ENCODE measurements at places on chromosomes 5 and 9. TPM values are rescaled to one million over a fixed set of nuclear protein-coding genes. Genes with fewer than 3 reads are reported as not detected.

DNA sequence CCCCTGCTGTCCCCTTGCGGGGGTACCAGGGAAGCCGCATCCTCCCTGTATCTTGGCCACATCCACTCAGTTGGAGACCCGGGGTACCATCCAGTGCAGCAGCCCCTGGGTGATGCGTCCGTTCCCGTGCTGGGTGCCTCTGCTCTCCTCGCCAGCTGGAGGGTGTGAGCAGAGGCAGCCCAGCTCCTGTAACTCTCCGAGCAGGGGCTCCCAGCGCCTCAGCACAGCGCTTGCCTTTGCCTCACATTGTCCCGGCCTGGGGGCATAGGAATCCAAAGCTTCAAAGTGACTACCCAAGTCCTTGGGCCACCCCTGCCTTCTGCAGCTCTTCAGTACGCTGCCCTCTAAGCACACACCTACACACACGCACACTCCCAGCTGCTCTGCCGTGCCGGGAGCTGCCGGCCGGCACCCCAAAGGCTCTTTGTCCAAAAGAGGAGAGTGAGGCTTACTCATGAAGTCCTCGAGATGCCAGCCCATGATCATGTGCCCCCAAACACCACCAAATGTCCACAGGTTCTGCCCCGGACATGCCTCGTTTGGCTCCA, 733 bp downstream of the ANGPTL2 start:
- no peaks in the 10 kb centered on the region for H3K36me3 ChIP-seq
- peaks cover 30% of the 10 kb centered on the region for H3K4me1 ChIP-seq
- peak overlapping the region; percentile 74 for H3K27ac ChIP-seq
- H3K27me3 ChIP-seq = no peaks in the 10 kb centered on the region
- DNase-seq = peak; percentile 41

DNA sequence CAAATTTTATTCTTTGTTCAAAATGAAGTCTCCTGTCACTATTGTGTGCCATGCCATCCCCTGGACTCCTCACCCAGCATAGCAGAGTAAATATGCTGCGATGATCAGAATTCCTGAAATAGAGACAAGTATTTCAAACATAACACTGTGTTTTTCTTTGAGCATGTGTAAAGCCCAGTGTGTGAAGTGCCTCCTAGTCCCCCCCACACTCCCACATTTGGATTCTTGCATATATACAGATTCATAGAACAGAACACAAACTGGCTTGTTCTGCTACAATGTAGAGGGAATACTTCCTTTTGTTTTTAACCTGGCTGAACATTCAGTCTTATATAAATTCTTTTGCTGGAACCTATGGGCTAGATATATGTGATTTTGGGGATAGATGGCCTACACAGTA, 84.9 kb downstream of the NUDT12 start:
- no peak overlapping the region for H3K27ac ChIP-seq
- H3K4me1 ChIP-seq = no peaks in the 10 kb centered on the region
- H3K4me3 ChIP-seq = no peak overlapping the region
- H3K36me3 ChIP-seq = no peaks in the 10 kb centered on the region
- H3K27me3 ChIP-seq = no peaks in the 10 kb centered on the region
- no peak for DNase-seq

- H3K27me3 ChIP-seq = no peaks in the 10 kb centered on the region
- no peaks in the 10 kb centered on the region for H3K4me1 ChIP-seq
- no peak overlapping the region for H3K27ac ChIP-seq
- no peak overlapping the region for H3K4me3 ChIP-seq
- H3K36me3 ChIP-seq = no peaks in the 10 kb centered on the region
Observed at GRCh38 chr5:143062379-143062778, 292.2 kb downstream of the ARHGAP26 start.

DNA sequence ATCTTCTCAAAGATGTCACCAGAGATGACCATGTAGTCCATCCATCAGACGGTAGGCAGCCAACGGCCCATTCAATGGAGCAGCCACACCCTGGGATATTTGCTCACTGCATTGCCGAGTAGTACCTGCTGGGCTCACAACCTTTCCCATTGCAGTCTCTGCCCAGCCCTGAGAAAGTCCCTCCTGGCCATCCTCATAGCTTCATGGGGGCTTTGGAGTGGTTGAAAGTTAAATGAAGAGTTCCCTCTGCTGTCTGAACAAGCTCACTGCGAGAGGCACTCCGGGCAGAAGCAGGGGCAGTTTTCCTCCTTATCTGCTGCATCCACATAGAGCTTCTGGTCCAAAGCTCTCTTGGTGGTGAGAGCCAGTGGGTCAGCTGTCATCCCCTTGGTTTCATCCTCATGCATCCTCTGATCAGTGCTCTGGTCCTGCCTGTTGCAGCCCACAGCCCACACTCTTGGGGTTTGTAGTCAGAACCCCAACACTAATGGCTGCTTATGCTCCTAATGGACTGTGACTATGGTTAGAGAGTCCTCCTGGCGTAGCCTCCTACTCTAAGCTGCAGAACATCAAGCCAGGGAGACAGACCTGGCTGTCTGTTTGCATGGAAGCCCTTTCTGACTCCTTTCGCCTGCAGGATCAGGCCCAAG, 23.3 kb downstream of the TNFSF8 start:
- no peaks in the 10 kb centered on the region for H3K36me3 ChIP-seq
- H3K4me3 ChIP-seq = no peak overlapping the region
- no peaks in the 10 kb centered on the region for H3K27me3 ChIP-seq

DNA sequence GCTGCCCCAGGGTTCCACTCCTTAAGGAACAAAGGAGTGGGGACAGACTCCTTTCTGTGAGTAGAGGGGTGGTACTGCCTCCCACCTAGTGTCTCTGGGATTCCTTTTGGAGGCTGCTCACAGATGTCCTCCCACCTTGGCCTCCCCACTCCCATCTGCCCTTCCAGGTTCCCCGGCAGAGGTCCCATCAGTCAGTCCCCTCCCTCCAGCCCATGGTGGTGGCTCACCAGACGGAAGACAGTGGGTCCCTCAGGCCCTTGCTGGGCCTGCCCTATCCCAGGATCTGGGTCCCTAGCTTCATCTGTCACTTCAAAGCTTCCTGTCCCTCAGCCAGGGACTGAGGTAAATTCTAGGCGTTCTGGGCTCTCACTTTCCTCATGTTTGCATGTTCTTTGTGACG, 35.6 kb upstream of the NEK6 start:
- no peaks in the 10 kb centered on the region for H3K4me1 ChIP-seq
- H3K4me3 ChIP-seq = no peak overlapping the region
- no peaks in the 10 kb centered on the region for H3K27me3 ChIP-seq

GRCh38 chr9:116279230-116279629, 125.6 kb downstream of the PAPPA start:
- no peaks in the 10 kb centered on the region for H3K36me3 ChIP-seq
- peak; percentile 95 for DNase-seq

GRCh38 chr5:104400941-104401340, 838.4 kb upstream of the NUDT12 start:
- no peak overlapping the region for H3K4me3 ChIP-seq
- H3K27me3 ChIP-seq = no peaks in the 10 kb centered on the region
- DNase-seq = no peak
- H3K27ac ChIP-seq = no peak overlapping the region
- H3K36me3 ChIP-seq = no peaks in the 10 kb centered on the region

DNA sequence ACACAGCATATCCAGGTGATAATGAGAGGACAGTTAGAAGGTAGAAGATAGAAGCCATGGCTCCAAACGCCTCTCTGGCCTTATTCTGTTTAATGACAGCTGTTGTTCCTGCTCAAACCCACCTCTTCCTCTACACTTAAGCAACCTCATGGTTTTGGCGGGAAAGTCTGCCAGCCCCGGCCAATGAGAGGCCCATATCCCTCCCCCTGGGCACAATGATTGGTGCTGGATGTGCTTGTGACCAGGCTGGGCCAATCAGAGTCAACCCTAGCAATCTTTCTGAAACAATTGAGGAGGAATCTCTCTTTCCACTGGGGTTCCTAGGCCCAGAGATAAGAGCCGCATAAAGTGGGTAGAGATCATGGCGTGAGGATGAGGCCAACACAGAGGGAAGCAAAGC, 4.8 kb upstream of the GFI1B start:
- DNase-seq = no peak
- H3K27ac ChIP-seq = no peak overlapping the region
- H3K4me1 ChIP-seq = no peaks in the 10 kb centered on the region
- no peaks in the 10 kb centered on the region for H3K36me3 ChIP-seq

- DNase-seq = no peak
- H3K4me1 ChIP-seq = peaks cover 12% of the 10 kb centered on the region
- no peak overlapping the region for H3K27ac ChIP-seq
- no peaks in the 10 kb centered on the region for H3K27me3 ChIP-seq
- H3K36me3 ChIP-seq = no peaks in the 10 kb centered on the region
Observed at GRCh38 chr9:127574072-127574993, 37.7 kb upstream of the STXBP1 start.

GRCh38 chr5:95983509-95983908, 21.9 kb upstream of the ELL2 start:
- no peaks in the 10 kb centered on the region for H3K27me3 ChIP-seq
- no peaks in the 10 kb centered on the region for H3K4me1 ChIP-seq

- no peaks in the 10 kb centered on the region for H3K36me3 ChIP-seq
- no peaks in the 10 kb centered on the region for H3K4me1 ChIP-seq
- no peaks in the 10 kb centered on the region for H3K27me3 ChIP-seq
- DNase-seq = no peak
Observed at GRCh38 chr5:179198825-179199224, 138.7 kb downstream of the ZNF354C start.

- H3K4me1 ChIP-seq = no peaks in the 10 kb centered on the region
- DNase-seq = peak; percentile 32
- H3K4me3 ChIP-seq = no peak overlapping the region
- H3K27ac ChIP-seq = no peak overlapping the region
- no peaks in the 10 kb centered on the region for H3K36me3 ChIP-seq
Observed at GRCh38 chr5:102554728-102555127, 55.9 kb upstream of the SLCO6A1 start.

- peaks cover 33% of the 10 kb centered on the region for H3K4me1 ChIP-seq
- no peak overlapping the region for H3K4me3 ChIP-seq
- no peak overlapping the region for H3K27ac ChIP-seq
- H3K27me3 ChIP-seq = no peaks in the 10 kb centered on the region
Observed at GRCh38 chr9:3827175-3827574, 301.4 kb upstream of the RFX3 start.

GRCh38 chr5:60687927-60688720, 11.8 kb downstream of the DEPDC1B start:
- H3K27me3 ChIP-seq = no peaks in the 10 kb centered on the region
- H3K36me3 ChIP-seq = peaks cover 21% of the 10 kb centered on the region
- H3K27ac ChIP-seq = no peak overlapping the region
- peaks cover 8% of the 10 kb centered on the region for H3K4me1 ChIP-seq

DNA sequence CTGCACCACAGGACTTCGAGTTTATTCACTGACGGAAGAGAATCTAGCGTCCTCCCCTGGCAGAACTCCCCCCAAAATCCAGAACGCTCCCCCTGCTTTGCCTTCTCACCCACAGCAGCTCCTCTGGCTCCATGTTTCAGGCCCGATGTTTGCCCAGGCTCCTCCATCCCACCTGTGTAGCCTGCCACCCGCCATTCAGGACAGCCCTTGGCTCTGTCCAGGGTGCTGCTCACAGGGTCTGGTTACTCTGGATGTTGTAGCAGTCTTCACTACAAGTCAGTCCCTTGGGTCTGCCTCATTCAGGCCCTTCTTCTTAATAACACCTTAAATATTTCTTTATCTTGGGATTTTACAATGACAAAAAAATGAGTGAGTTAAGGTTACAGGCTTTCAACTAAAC, 41.3 kb upstream of the SV2C start:
- no peak overlapping the region for H3K27ac ChIP-seq
- no peak overlapping the region for H3K4me3 ChIP-seq
- H3K27me3 ChIP-seq = peaks cover 6% of the 10 kb centered on the region

Gene CCDC183
- 0.84 TPM for total RNA-seq

Gene PRUNE2
- total RNA-seq = 18.4 TPM

Measured in neural progenitor cell (in vitro differentiated cells).